ENCODE measurements at places on chromosomes 5 and 9.
A peak's percentile ranks its signal among the peaks of the same experiment; 100 is the strongest.

GRCh38 chr5:35203403-35203802, 26.9 kb downstream of the PRLR start:
- no peak for DNase-seq

DNA sequence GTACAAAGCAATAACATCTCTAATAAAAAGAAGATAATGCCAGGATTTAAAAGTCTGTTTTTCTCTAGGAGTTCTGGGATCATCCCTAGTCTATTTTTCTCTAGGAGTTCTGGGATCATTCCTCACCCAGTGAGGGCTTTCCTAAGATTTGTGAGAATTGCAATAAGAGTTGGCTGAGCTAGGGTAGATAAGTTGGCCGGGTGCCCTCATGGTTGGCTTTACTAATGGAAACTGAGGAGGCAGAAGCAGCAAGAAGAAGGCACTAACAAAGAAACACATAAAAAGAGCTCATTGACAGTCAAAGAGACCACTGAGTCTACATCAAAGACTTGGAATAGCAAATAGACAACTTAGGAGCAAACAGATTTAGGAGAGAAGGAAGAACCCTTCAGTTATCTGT, 4.2 kb downstream of the SLC1A3 start:
- DNase-seq: no peak

DNA sequence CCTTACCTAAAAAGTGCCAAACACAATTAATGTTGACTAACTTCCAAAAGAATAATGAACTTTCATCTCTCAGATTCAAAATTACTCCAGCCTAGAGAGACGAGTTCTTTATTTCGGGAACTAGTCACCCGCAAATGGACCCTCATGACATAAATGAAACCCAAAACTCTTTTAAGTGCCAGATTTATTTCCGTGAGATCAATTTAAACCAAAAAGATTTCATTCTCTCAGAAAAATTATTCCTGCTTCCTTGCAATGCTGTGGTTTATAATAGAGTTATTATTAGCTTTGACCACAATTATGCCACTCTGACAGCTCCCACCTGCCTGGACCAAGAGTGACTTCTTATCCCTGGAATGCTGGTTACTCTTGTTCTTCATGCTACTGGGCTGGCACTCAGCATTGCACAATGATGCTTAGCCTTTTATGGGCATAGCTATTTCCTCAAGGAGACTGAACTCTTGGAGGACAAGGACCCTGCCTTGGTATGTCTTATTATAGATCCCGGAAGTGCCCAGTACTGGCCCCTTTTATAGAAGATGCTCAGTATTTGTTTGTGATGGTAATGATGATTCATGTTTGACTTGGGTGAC, 183.5 kb downstream of the SNX18 start:
- DNase-seq: no peak

- DNase-seq: no peak
Observed at GRCh38 chr5:15502208-15502607, 2.2 kb downstream of the FBXL7 start.

GRCh38 chr9:72894342-72894741, 58.5 kb downstream of the ALDH1A1 start:
- no peak for DNase-seq

- DNase-seq: peak; percentile 52
Observed at GRCh38 chr9:4970970-4971641, 14.0 kb upstream of the JAK2 start.

GRCh38 chr5:151953833-151954232, 29.2 kb upstream of the GLRA1 start:
- DNase-seq: no peak

- DNase-seq: no peak
Observed at GRCh38 chr9:129909851-129910250, 74.6 kb downstream of the USP20 start.

GRCh38 chr5:128836571-128836970, 128.7 kb upstream of the SLC27A6 start:
- DNase-seq: no peak

- no peak for DNase-seq
Observed at GRCh38 chr5:40073927-40074326, 605.8 kb upstream of the PTGER4 start.

GRCh38 chr9:14277244-14277643, 36.7 kb downstream of the NFIB start:
- no peak for DNase-seq

GRCh38 chr9:95313010-95313498, 4.5 kb downstream of the FANCC start:
- no peak for DNase-seq

DNA sequence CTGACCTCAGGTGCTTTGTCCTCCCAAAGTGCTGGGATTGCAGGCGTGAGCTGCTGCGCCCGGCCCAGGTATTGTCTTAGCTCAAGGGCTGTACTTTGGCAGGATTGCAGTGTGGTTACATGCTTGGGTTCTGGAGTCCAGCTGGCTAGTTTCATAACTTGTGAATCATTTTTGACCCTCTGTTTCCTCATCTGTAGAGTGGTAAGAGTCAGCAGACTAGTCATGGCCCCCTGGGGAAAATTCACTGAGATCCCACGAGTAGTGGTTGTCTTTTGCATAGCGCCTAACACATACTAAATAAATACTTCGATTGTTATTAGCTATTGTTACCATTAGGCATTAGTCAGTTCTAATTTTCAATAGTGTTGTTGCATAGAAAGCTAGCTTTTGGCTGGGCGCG, 14.3 kb downstream of the PTPA start:
- no peak for DNase-seq

DNA sequence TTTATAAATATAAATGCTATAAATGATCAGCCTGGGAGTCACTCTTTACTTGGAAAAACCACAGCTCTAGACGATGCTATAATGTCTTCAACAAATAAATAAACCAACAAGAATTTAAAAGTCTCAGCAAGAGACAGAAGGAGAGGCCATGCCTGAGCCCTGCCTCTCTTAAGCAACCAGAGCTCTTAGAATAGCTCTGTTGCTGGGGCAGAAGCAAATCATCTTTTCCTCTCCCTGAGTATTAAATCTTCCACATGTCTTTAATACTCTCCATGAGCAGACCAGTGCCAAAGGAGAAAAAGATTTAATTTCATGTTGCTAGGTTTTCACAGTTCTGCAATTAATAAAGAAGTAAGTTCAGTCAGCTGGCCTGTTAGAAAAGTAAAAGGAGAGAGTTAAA, 408.0 kb upstream of the SLC30A5 start:
- no peak for DNase-seq

- DNase-seq: no peak
Observed at GRCh38 chr5:121489972-121490371, 361.7 kb upstream of the FTMT start.

DNA sequence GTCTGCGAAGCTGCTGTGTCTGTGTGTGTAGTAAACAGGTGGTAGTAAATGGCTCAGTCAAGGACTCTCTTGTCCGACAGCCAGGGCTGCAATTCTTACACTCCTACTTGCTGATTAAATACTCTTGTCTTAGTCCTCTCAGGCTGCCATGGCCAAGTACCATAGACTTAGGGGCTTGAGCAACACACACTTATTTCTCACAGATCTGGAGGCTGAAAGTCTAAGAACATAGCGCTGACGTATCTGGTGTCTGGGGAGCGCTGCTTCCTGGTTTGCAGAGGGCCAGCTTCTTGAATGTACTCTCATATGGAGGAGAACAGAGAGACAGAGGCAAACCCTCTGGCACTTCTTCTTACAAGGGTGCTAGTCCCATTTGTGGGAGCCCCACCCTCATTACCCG, 411.0 kb downstream of the MED10 start:
- no peak for DNase-seq

- DNase-seq: no peak
Observed at GRCh38 chr5:40478766-40479165, 200.9 kb upstream of the PTGER4 start.

DNA sequence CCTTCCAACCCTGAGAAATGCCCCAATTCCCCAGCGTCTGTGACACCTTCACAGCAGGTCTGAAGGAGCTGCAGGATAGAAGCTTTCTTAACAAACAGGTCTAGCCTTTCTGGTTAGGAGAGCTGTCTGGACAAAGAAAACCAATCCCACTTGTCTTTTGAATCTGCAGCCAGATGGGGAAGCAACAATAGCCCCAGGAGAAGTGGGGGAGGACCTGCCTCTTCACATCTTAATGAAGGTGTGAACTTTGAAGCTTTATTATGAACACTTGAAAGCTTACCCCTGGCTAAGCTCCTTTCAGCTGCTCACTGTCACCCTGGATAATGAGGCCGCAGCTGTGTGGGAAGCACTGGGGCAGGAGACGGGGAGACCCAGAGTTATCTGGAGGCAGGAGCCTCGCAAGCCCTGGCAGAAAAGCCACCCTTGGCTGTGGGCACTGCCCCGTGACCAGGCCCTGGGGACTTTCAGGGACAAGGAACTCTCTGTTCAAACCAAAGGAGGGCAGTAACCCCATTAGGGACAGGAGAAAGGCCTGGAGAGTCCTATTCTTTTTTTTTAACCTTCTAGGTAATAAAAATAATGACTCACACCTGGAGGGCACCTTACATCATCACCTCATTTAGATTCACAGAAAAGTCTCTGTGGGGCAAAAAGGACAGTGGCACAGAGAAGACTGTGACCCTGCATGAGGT, 151.8 kb upstream of the RAD23B start:
- no peak for DNase-seq

- no peak for DNase-seq
Observed at GRCh38 chr5:135392256-135392655, 6.8 kb downstream of the MACROH2A1 start.

DNA sequence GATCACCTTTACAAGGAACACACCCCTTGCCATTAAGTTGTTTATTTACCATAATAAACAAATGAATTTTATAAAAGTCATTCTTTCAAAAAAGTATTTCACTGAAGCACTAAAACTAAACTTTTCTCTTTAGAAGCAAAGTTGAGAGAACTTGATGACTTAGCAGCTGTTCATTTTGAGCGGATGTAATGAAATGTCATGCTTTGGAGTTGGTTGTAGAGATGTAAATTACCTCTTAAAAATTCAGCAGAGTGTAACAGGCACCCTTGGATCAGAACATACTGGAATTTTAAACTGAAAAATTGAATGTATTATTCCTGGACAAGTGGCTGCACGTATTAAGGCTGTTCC, 617.2 kb downstream of the PDE4D start:
- DNase-seq: no peak

DNA sequence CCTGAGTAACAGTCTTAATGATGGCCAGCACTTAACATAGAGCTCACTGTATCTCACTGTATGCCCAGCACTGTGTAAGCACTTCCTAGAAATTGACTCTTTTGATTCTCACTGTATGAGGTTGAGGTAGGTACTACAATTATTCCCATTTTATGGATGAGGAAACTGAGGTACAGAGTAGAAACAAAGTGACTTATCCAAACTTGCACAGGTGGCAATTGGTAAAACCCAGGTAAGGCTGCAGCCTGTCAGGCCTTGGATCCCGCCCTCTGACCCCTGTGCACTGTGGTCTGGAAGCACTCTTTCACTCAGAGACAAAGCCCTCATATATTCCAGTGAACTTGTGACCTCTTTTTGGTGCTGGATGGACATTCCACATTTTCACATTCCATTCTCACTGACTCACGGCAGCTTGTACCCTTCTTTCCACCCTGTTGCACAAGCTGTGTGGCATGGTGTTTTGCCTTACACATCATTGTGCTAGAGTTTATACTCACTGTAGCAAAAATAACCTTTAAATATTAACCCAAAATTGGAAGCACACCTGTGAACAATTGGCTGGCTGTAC, 21.7 kb downstream of the ANKRD55 start:
- no peak for DNase-seq

GRCh38 chr5:139438707-139439012, 665 bp downstream of the DNAJC18 start:
- DNase-seq: no peak

- DNase-seq: no peak
Observed at GRCh38 chr5:157387041-157387563, 72.9 kb upstream of the NIPAL4 start.

DNA sequence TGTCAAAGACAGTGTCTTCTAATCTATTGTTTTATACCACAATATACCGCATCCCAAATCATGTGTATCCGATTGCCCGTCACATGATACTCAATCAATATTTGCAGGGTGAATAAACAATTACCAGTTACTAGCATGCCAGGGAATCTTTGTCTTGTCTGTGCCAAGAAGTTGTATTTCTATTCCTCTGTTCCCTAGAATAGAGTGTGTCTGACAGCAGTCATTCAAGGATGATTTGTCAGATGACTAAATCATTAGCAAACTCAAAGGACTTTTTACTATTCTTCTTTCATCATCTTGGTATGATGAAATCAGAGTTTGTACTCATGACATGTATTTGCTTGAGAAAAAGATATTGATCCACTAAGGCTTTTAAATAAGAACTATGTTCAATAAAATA, 348.8 kb downstream of the HTR1A start:
- no peak for DNase-seq

- no peak for DNase-seq
Observed at GRCh38 chr9:3698531-3698930, 172.7 kb upstream of the RFX3 start.

DNA sequence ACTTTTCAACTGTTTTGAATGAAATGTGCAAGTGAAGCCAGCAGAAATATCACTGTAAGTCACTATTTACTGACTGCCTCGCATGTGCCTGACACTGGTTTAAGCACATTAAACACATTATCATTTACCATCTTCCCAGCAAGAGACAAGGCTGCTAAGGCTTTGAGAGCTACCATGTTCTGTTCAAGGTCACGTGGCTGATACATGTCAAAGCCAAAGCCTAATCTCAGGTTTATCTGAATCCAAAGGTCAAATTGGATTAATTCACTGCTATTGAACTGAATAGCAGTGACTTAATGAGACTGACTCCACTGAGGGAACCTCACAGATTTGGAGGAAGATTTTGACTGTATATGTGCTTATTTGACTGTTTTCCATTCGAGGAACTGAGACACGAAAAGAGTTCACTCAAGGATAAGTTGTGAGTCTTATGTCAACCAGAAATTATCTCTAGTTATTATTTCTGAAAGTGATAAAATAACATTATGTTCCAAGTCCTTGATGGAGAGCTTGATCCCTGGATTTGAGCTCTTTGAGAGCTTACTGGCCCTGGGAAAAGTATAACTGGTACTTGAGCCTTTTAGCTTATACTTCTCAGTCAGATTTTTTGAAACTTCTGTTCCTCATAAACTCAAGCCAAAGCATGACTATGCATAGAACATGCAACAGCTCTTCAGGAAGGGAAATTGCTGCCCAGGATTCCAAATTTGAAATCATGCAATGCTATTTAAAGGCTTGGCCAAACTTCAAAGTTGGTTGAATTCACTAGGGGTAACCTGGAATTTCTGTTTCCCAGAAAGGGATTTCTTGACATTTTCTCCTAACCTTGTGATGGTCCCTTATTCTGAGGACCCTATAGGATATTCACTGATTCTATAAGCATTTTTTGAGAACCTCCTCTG, 23.4 kb upstream of the ARHGAP26 start:
- no peak for DNase-seq

- DNase-seq: no peak
Observed at GRCh38 chr5:81909677-81910076, 62.1 kb upstream of the ATG10 start.

- DNase-seq: no peak
Observed at GRCh38 chr9:136052991-136053756, 41.9 kb downstream of the NACC2 start.
